ENCODE measurements at places on chromosomes 6 and 20.

- no peak for DNase-seq
Observed at GRCh38 chr20:50514750-50515149, 4.6 kb downstream of the PTPN1 start.

GRCh38 chr6:2078888-2079287 lies 166.5 kb downstream of the GMDS start:
- no peak for DNase-seq

- no peak for DNase-seq
Observed at GRCh38 chr6:168366473-168366872, 46.9 kb upstream of the DACT2 start.

- no peak for DNase-seq
Observed at GRCh38 chr6:158322400-158322723, 10.1 kb downstream of the TULP4 start.

DNA sequence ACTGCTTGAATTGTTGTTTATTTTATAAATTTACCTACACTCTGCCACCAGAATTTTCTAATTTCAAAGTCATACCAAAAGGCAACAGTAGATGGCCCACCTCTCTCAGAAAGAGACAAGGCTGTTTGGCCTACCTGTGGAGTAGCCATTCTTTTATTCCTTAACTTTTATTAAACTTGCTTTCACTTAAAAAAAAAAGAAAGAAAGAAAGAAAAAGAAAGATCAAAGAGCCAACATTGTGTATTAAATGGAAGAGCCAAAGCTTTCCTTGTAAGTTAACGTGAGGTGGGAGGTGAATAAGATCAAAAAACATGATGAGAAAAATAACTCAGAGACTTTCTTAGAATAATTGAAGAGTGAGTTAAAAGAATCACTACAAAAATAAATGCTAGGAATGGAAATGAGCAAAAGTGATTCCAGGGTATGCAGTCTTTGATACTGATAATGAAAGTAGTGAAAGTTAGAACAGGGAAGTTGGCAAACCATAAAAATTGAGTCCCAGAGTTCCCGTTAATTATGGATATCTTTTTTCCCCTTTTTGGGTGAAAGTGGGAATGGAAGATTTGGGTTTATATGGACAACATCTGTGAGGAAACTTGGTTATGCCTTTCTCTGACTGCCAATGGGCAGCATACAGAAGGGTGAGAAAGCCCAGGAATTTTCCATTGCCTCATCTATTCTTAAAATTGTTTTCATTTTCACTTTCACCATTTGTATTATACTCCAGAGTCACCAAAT lies 35.9 kb upstream of the MYB start:
- DNase-seq: no peak

DNA sequence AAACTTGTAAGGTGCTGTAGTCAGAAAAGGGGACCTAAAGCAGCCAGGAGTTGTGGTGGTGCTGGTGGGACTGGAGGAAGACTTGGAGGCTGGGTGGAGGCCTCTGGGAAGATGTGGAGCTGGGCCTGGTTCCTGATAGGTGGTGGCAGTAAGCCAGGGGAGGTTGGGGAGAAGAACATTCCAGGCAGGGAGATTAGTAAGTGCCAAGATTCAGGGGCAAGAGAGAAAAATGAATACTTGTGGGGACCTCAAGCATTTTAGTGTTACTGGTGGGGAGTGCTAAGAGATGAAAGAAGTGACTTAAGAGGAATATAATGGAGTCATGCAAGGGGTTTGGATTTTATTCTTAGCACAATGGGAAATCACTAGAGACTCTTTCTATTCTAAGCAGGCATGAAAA lies 79.0 kb upstream of the B3GAT2 start:
- no peak for DNase-seq

Data from T-helper 17 cell (primary cell).